Lower leg skin (tissue), 4 donors: ENCODE measurements at places on chromosomes 4 and X. TPM values are rescaled to one million over a fixed set of nuclear protein-coding genes. Genes with fewer than 3 reads are reported as not detected.

GRCh38 chr4:125789023-125789422 is 474.3 kb downstream of the FAT4 start:
- no peak for DNase-seq

DNA sequence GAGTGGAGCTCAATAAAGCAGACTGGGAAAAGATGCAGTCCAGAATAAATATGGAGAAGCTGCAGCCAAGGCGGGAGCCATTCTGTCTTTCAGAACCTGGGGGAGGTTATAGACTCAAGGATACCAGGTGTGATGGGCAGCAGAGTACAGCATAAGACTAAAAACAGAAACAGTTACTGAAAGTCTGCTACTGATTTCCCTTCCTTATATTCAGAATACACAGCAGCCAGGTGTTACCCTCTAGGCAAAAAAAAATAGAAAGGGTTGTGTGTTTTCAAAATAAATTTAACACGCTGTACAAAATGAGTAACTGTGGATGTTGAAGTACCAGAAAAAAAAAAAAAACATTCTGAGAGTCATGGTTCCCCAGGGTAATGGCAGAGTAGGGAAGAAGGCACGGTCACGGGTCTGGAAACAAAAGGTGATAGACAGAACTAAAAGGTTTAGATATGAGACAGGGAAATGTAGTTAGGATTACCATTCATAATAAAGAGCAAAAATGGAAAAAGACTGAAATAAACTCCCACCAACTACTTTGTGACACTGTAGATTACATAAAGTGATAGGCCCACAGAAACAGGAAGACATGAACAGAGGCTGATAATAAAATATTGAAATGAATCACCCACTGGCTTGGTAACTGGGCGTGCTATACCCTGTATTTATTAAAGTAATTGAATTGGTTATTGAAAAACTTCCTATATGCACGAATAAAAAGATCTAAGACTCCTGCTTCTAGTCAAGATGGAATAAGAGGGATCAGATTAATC is 10.8 kb upstream of the HHIP start:
- no peak for DNase-seq

- DNase-seq, result no peak
These were observed 41.9 kb upstream of the FRAS1 start for GRCh38 chr4:78014889-78015886.

DNA sequence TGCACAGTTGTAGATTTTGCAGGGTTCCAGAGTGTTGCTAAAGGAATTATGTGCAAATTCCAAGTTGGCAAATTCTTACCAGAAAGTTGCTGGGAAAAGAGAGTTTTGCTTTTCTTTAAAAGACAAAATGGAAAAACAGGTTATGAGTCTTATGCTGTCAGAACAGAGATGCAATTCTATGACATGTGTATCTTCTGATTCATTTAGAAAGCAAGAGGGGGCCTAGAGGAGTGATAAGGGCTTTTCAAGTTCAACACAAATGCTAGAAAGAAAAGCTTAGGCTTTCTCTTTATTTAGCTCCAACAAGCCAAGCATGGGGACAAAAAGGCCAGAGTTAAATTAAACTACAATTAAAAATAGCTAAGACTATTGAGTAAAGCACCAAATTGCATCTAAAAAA is 72.4 kb upstream of the GATB start:
- DNase-seq, result no peak

Gene ZAR1
- not detected for total RNA-seq
